ENCODE measurements at places on chromosomes 4 and X. TPM values are rescaled to one million over a fixed set of nuclear protein-coding genes. Genes with fewer than 3 reads are reported as not detected.

The FDCSP gene
- total RNA-seq: not detected

The CXCL13 gene
- total RNA-seq: not detected

The ETDB gene
- total RNA-seq: not detected

The HS3ST1 gene
- total RNA-seq: 0.72 TPM

The SHISA3 gene
- 1.5 TPM for total RNA-seq

The CYSLTR1 gene
- 0.79 TPM for total RNA-seq

The ANOS1 gene
- total RNA-seq: 5.4 TPM

The RAB41 gene
- not detected for total RNA-seq

The IGBP1 gene
- 47.5 TPM for total RNA-seq

The FAM9C gene
- not detected for total RNA-seq

The ATP11C gene
- 6.1 TPM for total RNA-seq

The PABPC5 gene
- total RNA-seq: 0.51 TPM

The TCEAL6 gene
- total RNA-seq: not detected

The TMPRSS11D gene
- not detected for total RNA-seq

The F8A3 gene
- 12.2 TPM for total RNA-seq

DNA sequence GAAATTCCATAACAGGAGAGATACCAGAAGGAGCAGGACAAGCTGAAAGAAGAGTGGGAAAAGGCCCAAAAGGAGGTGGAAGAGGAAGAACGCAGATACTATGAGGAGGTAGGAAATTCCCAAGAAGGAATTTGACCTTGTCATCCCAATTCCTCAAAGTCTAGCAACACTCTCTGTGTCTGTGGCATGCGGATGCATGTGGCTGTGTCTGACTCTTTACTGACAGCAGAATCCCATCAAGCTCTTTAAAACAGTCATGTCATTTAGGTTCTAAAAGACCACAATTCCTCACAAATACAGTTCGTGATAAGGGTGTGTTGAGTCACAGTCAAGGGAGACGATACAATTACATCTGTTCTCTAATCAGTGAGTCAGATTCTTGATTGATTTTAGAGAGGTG is 68.5 kb downstream of the PHOX2B start:
- no peak for DNase-seq

DNA sequence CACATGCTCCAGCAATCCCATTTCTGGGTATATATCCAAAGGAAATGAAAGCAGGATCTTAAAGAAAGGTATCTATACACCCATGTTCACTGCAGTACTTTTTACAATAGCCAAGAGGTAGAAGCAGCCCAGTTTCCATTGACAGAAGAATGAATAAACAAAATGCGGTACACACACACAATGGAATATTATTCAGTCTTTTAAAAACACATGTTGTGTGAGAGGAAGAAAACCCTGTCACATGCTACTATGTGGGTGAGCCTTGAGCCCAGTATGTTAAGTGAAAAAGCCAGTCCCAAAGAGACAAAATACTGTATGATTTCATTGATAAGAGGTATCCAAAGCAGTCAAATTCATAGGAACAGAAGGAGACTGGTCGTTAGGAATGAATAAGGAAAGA is 6.3 kb downstream of the ANXA3 start:
- no peak for DNase-seq

GRCh38 chrX:153766871-153767673 is 3.0 kb downstream of the PLXNB3 start:
- DNase-seq: peak; percentile 10

DNA sequence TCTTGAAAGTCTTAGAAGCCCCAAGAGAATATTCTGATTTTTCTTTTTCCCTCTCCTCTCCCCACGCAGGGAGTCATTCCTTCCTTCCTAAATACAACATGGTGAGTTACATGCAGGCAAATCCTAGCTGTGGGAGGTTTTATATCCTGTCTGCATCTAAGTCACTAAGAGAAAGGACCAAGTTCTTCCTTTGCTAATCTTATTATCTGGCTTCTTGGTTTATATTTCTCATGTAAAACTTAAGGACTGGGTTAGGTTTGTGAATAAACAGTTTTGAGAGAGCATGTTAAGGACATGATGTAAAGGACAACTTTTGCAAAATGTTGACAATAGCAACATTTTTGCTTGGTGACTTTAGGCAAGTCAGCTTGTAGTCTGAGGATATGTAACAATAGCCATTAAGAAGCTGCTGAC is 5.1 kb upstream of the CXCL9 start:
- no peak for DNase-seq

GRCh38 chr4:5100986-5101385 is 49.7 kb downstream of the STK32B start:
- no peak for DNase-seq

DNA sequence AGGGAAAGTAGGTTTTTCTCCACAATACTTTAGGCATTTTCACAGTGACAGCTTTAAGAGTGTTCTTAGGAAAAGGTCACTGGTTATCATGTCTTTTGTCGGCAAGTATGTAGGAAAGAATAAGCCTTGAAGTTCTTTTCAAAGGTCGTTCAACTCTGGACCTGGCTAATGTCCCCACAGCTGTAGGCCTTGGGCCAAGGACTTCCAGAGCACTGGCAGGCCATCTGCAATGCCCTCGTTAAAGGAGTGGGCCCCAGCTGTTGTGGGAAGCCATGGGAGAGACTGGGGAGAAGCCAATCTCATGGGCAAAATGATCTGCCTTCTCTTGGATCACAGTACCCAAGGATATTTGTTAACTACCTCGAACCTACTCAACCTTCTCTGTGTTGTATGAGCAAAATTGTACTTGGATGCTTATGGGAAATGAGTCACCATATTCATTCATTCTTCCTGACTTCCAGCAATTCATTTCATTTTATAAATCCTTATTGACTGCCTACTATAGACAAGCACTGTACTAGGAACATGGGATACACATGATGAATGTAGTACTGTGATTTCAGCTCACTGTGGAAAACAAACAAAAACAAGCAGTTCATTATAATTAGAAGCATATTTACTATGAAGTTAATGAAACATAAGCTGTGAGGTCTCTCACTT is 141.1 kb upstream of the KIT start:
- peak; percentile 28 for DNase-seq

DNA sequence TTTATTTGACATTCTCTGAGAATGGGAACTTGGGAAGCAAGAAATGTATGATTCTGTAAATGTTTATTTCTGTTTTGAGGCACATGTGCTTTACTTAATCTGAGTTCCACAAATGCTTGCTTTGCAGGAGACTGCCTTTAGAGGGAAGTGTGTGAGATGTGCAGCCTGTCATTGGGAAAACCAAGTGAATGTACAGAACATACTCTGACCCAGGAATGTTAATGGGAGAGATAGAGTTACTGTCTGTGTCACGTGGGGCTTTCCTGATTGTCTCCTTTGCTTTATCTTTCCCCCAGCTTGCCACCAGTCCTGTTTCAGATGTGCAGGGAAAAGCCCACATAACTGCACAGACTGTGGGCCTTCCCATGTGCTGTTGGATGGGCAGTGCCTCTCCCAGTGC is 218.6 kb upstream of the ANXA3 start:
- DNase-seq: no peak

DNA sequence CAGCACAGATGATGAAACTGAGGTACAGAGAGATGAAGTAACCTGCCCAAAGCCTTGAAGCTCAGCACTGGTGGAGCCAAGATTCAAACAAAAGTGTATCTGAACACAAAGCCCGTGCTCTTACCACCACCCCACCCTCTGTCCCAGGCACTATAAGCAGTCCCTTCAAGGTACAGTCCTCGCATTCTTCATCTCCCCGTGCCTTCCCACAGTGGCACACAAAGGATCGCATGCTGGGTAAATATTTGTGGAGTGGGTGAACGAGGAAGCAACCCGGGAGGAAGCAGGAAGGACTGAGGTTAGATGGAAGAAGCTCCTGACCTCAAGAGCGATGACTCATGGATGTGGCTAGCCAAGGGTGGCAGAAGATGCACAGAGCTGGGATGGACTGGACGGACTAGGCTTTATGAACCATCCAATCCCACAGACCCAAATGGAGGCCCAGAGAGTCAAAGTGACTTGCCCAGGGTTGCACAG is 18.4 kb downstream of the IQSEC2 start:
- DNase-seq: no peak

GRCh38 chrX:1205681-1206611 is 6.5 kb downstream of the CRLF2 start:
- no peak for DNase-seq

DNA sequence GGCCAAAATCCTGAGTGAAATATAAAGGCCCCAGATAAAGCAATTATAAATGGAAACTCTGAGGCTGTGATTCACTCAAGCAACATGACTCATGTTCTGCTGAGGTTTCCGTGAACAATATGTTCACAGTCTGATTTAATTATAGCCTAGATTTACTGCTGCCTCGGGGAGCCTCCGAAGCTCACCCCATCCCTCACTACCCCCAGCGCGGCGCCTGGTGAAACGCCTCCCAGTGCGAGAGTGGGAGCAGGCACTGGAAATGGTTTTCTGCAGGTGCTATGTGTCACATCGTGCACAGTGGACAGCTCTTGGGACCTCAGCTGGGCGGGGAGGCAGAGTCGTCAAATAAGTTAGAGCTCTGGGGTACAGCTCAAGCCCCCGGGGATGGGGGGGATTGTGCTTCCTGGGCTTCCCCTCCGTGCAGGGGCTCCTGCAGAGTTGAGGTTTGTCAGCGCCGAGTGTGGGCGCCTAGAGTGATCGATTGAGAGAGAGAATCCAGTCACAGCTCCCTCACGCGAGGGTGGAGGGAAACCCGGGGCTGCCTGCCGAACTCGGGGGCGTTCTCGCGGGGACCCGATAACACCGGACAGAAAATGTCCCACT is 110.6 kb downstream of the PHKA2 start:
- no peak for DNase-seq

GRCh38 chr4:141046255-141046654 is 87.0 kb downstream of the RNF150 start:
- DNase-seq: peak; percentile 49

- DNase-seq: no peak
Observed at GRCh38 chrX:24173115-24173847, 23.8 kb downstream of the ZFX start.

DNA sequence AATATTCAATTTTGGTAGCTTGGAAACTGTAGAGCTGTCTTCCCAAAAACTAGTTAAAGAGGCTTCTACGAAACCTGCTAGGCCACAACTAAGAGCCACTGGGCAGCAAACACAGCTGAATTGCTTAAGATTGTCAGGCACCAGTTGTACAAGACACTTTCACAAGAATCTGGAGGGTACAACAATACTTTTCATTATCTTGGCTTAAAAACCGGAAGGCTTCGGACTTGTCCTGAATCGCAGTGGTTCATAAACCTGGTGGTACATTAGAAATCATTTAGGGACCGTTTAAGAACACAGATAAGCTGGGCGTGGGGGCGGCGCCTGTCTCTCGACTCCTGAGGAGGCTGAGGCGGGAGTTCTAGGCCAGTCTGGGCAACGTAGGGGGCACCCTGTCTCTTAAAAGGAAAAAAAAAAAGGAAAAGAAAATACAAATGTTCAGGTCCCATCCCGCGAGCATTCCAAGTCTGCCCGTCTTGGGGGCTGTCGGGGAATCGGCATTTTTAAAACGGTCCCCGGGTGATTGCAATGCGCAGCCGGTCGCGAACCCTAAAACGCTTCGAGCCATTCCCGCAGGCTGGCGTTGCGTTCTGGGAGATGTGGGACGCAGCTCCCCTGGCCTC is 763 bp downstream of the PYURF start:
- DNase-seq: peak; percentile 24

DNA sequence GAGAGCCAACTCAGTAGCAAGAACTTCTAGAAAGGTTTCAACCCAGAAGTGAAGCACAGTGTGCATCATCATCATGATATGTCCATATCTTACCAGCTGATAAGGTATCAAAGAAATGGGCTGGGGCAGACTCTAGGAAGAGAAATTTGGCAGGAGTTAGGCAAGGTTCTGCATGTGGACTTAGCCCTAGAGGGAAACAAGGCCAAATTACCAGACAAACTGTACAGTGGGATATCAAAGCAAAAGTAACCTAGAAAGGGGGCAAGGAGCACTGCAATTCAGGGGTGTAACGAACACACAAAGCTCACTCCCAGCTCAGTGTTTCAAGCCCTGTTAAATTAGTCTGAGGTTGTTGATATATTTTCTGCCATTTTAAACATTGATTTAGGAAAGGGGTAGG is 407.4 kb downstream of the SMARCA1 start:
- DNase-seq: no peak

- no peak for DNase-seq
Observed at GRCh38 chr4:71444395-71444794, 105.6 kb downstream of the SLC4A4 start.

DNA sequence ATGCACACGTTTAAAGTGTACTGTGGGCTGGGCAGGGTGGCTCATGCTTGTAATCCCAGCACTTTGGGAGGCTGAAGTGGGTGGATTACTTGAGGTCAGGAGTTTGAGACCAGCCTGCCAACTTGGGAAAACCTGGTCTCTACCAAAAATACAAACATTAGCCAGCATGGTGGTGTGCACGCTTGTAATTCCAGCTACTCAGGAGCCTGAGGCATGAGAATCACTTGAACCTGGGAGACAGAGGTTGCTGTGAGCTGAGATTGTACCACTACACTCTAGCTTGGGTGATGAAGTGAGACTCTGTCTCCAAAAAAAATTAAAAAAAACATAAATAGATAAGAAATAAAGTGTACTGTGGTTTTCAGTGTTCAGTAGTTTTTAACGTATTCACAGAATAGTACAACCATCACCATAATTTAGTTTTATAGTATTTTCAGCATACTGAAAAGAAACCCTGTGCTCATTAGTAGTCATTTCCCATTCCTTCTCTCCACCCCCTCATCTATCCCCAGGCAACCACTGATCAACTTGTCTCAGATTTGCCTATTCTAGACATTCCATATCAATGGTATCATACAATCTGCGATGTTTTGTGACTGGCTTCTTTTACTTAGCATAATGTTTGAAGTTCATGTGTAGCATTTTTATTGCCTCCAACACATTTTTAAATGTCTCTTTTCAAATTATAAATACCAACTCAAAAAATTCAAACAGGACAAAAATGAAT is 19.1 kb downstream of the SLAIN2 start:
- DNase-seq: no peak

DNA sequence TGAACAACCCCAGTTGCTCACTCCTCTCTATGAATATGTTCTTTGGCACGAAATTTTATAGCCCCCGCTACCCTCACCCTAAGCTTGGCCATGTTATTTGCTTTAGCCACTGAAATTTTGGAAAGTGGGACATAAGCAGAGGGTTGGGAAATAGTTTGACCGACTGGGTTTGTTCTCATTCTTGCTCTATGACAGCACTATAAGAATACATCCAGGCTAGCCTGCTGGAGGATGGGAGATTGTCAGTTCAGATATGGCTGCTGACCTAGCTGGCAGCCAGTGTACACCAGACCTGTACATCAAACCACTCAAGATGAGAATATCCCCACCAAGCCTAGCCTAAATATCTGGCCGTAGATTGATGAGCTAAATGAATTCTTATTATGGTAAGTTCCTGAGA is 298.1 kb downstream of the PDGFC start:
- DNase-seq: no peak

- peak; percentile 56 for DNase-seq
Observed at GRCh38 chr4:53651156-53651735, 60.0 kb upstream of the LNX1 start.

DNA sequence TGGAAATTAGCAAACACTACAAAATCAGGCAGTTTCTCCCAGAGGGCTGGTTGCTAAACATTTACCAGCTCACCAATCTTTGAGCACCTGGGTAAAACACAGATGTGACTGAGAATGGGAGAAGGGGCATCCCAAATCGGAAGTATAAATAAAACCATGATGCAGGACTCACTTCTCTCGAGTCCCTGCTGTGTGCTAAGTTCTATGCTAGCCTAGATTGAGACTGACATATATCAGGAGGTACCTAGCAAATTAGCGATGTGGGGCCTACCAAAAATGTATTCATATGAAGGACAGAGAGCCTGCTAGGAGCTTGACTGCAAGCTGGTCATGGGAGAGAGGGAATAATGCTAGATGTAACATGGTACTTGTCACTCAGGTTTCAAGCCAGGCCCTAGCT is 171.9 kb upstream of the PGRMC2 start:
- no peak for DNase-seq
